Muscle of back (tissue), 13 donors: ENCODE measurements at places on chromosomes 12 and 14. TPM values are rescaled to one million over a fixed set of nuclear protein-coding genes. Genes with fewer than 3 reads are reported as not detected.

- DNase-seq: peak; percentile 67
Observed at GRCh38 chr14:69726761-69727511, 40.0 kb upstream of the SRSF5 start.

- no peak for DNase-seq
Observed at GRCh38 chr14:89564286-89564957, 147.4 kb upstream of the FOXN3 start.

GRCh38 chr12:118150625-118151024, 14.7 kb downstream of the PEBP1 start:
- DNase-seq: no peak

DNA sequence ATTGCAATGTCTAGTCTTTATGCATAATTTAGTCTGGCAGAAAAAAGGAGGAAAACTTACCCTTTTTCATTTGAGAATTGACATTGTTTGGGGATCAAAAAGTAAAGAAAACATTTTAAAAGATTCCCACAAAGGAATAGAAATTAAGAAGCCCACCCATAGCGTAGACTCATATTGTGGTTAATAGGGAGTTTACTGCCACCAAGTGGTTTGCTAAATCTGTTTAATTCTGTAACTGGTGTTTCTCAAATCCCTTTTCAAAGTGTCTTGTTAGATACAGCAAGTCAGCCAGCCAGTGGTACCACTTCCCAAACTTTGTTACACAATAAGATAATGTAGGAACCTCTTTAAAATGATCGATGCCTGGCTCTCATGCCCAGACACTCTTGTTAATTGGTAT, 180.3 kb downstream of the IPO8 start:
- DNase-seq: peak; percentile 8

ZC2HC1C gene
- polyA plus RNA-seq: 1.3 TPM

TBX5 gene
- polyA plus RNA-seq: 1.9 TPM

POU6F1 gene
- 8.5 TPM for polyA plus RNA-seq
